ENCODE measurements at places on chromosomes 6 and 20. TPM values are rescaled to one million over a fixed set of nuclear protein-coding genes. Genes with fewer than 3 reads are reported as not detected.

Gene PRR18
- not detected for total RNA-seq

Gene ARMH2
- not detected for total RNA-seq

Gene NUP153
- 65.7 TPM for total RNA-seq

Gene MLIP
- total RNA-seq: 24.1 TPM

Gene L3MBTL3
- total RNA-seq: 70.7 TPM

Gene RSPH4A
- not detected for total RNA-seq

Gene PTPN1
- 63.0 TPM for total RNA-seq

Gene FERMT1
- 6.5 TPM for total RNA-seq

Gene OR12D3
- total RNA-seq: not detected

Gene VNN1
- not detected for total RNA-seq

Gene B3GAT2
- 0.07 TPM for total RNA-seq
